ENCODE measurements at places on chromosomes 13 and 19.

GRCh38 chr19:10566658-10567410 is 1.0 kb upstream of the KRI1 start:
- DNase-seq: no peak

- DNase-seq: no peak
Measured at GRCh38 chr13:67330149-67330548, 100.0 kb upstream of the PCDH9 start.

GRCh38 chr13:113646921-113647340 is 11.1 kb downstream of the ATP4B start:
- no peak for DNase-seq

DNA sequence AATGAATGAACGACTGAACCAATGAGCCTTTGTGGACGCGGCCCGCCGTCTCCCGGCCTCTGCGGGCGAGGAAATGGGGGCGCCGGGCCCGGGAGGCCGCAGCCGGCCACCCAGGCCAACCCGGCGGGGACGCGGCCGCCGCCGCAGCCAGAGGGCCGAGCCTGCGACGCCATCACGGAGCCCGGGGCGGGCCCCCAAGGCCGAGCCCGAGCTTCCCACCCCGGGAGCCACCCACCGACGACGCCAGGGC is 216 bp downstream of the SUGP2 start:
- DNase-seq: no peak

DNA sequence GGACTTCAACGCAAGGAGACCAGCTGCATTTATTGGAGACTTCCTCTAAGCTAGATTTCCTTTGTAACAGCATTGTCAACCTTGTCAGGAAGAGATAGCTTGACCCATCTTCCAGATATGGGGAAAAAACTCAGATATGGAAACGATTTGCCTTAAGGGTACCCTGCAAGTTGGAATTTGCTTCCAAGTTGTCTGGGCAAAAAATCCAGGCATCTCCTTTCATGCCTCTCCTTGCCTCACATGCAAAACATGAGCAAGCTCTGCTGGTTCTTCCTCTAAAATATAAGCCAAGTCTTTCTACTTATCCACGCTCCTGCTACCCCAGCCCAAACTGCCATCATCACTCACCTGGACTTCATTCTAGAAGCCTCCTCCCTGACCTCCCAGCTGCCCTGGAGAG is 6.4 kb upstream of the DNMT1 start:
- DNase-seq: no peak

DNA sequence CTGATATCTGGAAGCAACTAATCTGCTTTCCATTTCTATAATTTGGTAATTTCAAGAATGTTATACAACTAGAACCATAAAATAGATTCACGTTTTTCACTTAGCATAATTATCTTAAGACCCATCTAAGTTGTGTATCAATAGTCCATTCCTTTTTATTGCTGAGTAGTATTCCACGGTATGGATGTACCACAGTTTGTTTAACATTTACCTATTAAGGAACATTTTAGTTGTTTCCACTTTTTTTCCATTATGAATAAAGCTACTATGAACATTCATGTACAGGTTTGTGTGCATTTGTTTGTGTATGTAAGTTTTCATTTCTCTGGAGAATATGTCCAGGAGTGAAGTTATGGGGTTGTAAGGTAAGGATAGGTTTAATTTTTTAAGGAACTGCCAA is 18.3 kb upstream of the ZNF112 start:
- DNase-seq: no peak

- no peak for DNase-seq
Measured at GRCh38 chr13:85241060-85241459, 558.2 kb downstream of the SLITRK6 start.

DNA sequence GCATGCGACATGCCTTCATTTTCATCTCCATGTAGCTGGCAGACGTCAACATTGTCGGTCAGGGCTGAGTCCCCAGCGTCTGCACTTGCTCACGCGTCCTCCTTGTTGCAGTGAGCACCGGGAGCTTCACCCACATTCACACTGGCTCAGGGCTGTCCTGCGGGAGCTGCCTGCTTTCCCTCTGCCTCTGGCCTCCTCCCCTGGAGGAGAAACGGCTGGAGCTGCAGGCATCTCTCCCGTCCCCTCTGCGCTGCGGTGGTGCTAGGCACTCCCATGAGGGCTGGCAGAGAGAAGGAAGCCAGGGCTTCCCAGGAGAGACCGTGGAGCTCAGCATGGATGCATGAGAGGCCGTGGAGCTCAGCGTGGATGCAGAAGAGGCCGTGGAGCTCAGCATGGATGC is 18.4 kb upstream of the TMEM255B start:
- DNase-seq: no peak

DNA sequence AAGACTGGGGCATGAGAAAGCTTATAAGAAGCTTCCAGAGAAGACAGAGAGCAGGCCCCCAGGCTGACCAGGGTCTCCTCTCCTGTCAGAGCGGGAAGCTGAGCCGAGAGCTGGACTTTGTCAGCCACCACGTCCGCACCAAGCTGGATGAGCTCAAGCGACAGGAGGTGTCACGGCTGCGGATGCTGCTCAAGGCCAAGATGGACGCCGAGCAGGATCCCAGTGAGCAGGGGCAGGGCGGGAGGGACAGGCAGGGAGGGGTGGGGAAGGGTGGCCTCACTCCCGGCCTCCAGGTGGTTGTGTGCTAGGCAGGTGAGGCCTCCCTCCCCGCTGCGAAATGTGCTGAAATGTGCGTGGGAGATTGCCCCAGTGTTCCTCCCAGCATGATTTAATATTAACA is 5.6 kb downstream of the NUCB1 start:
- DNase-seq: no peak

DNA sequence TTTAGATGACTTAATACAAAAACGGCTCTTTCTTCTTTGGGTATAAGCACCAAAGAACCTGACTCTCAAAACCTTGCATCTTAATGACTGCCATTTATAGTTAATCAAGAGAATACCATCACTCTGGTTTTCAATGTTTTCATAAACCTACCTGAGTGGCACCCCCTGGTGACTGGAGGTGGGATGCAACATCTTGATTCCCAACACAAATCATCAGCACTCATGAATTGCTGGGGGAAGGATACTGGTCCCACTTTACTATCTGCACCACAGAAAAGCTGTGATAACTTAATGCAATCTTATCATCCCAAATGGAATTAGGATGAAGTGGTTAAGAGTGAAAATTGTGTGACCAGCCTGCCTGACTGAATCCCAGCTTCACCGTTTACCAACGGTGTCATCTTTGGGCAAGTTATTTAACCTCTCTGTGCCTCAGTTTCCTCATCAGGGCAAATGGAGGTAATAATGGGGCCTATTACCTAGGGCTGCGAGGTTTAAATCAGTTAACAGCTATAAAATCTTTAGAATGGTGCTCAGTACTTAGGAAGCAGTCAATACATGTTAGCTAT is 366.4 kb downstream of the KLF12 start:
- DNase-seq: no peak

- DNase-seq: no peak
Measured at GRCh38 chr13:23684647-23685046, 114.4 kb downstream of the TNFRSF19 start.

DNA sequence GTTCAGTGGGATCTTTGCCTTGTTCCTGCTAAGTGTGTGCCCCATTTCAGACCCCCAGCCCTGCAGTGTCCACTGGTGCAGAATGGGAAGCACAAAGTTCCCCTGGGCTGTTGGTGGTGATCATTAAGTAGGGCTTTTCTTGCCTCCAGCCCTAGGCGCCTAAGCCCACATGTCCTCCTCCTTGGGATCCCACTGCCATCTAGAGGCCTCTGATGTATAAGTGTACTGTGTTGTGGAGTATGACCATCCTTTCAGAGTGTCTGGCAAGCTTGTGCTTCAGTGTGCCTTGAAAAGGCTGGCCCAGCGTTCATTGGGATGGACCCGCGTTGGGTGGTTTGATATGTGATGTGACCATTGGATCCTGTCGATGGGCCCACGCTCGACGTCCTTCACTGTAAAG is 71.2 kb downstream of the WASF3 start:
- DNase-seq: peak; percentile 54

- peak; percentile 66 for DNase-seq
Measured at GRCh38 chr19:19540715-19541515, 2.9 kb downstream of the CILP2 start.

DNA sequence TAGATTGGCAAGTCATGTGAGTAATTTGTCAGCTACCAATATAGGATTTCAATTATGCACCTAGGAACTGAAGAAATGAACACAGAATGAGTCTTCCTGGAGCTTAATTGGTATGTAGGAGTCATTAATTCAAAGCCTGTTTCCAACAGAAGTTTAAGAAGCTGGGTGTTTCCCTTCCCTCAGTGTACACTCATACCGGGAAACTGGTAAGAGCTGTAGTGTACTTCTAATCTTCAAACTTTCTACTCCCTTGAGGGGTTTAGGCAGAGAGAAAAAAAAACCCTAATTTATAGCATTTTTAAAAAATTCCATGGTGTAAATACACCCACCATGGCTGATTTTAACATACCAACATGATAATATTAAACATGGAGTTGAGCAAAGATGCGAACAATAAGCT is 665.7 kb upstream of the SLITRK5 start:
- no peak for DNase-seq

DNA sequence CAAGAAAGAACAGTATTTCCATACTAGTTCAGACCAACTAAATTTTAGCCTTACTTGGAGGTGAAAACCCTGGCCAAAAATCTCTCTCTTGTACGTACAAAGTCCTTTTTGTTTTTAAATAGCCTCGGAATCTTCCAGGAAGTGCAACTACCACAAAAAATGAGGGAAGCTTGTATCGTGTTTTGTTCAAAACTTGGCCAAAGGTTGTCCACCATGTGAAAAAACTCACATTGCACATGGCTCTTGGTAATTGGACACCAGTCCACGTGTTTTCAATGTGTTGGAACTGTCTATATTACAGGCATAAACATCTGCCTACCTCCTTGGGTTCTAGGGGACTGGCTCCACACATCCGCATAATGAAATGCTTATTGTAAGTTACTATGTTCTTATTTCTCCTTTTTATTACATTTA is 15.2 kb upstream of the STRN4 start:
- peak; percentile 31 for DNase-seq

DNA sequence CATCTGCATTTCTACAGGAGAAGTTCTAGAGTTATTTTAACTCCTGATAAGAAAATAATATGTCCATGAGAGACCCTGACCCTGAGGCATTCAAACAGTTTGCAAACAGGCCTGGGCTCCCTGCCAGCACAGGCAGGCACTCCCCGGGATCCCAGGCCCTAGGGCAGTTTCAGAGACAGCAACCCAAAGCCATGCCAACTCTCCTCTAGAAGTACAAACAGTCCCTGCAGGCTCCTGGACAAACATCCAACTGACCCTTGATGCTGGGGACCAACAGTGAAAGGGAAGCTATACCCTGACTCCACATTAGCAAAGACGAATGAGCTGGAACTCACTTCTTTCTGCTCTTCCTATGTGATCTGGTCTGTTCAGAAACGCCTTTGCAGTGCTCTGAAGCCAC is 44.8 kb downstream of the CCDC70 start:
- no peak for DNase-seq

- no peak for DNase-seq
Measured at GRCh38 chr13:102012299-102013293, 389.3 kb downstream of the FGF14 start.

- peak; percentile 96 for DNase-seq
Measured at GRCh38 chr19:57583521-57584416, at the start of gene ZIK1. Gene ZIK1 (plus strand): TSS chr19:57584145. CDS start chr19:57584357, 212 bp downstream.

GRCh38 chr13:105971312-105971711 is 564.1 kb downstream of the EFNB2 start:
- no peak for DNase-seq

- DNase-seq: peak; percentile 92
Measured at GRCh38 chr19:12052497-12053169, at the start of gene ZNF878. Gene ZNF878 (minus strand): TSS chr19:12052961. CDS start chr19:12052801, 160 bp downstream.

DNA sequence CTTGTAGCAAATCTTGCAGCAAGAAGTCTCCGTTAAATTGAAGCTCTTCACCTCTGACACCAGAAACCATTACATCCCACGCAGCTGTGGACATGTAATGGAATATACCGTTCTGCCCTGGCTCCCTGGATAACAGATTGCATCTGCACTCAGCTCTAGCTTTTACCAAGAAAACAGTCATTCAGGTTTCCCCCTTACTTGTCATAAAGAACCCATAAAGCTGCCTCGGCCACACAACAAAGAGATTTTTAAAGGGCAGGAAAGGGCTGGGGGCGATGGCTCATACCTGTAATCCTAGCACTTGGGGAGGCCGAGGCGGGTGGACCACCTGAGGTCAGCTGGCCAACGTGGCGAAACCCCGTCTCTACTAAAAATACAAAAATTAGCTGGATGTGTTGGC is 127.6 kb upstream of the RFC3 start:
- DNase-seq: no peak

DNA sequence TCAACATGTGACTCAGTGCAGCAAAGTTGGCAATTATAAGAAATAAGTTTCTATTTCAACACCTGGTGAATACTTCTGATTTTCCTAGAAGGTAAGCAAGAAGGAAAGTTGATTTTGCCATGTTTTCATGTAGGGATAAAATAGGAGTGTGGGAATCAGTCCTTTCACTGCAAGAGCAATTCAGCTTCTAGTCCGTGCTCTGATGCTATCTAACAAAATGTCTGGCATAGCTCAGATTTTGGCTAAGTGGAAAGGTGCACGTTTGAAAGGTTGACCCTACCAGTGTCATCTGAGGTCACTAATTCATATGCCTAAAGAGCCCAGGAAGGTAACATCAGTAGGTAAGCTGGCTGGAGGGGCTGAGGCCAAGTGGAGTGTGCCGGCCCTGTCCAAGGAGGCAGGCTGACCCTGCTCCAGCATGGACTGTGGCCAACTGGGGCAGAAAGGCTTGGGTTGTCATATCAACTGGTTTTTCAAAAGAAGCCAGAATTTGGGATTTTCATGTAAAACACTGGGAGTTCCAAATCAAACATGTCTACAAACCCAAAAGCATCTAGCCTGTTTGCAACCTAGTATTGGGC is 38.9 kb upstream of the MEDAG start:
- DNase-seq: no peak

- no peak for DNase-seq
Measured at GRCh38 chr19:13100841-13101589, 1.6 kb downstream of the LYL1 start.

DNA sequence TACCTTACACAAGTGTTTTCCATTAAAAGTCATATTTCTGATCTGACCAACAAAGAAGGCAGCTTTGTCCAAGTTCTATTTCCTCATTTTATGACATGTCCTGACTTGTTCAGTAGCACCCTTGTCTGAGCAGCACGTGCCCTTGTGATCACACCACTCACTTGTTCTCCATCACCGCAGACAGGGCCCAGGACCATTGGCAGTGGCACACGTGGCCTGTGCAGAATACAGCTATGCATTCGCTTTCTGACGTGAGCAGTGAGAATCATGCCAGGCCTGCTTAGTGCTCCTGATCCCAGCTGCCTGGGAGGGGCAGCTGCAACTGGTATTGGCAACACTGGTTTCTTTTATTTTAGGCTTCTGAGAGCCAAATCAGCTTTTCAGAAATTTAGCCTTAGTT is 134.2 kb downstream of the FRY start:
- no peak for DNase-seq

DNA sequence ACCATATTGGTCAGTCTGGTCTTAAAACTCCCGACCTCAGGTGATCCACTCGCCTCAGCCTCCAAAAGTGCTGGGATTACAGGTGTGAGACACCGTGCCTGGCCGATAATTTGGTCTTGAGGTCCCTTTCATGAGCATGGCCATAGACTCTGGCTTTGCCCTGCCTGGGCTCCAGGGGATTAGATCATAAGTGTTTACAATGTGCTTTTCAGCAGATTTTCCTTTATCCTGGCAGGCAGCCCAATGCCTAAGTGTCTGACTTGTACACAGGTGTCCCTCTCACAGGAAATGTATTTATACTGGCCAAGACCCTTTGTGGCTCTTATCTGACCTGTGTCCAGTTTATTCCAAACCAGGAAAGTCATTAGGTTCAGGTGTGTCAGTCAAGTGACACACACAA is 15.9 kb downstream of the BCAM start:
- no peak for DNase-seq

- peak; percentile 95 for DNase-seq
Measured at GRCh38 chr19:18419195-18419698, at the start of gene SSBP4. Gene SSBP4 (plus strand): TSS chr19:18419398. CDS start chr19:18419649, 251 bp downstream.

All from AG08395 (cell line).